ENCODE measurements at places on chromosomes 13 and 19. TPM values are rescaled to one million over a fixed set of nuclear protein-coding genes. Genes with fewer than 3 reads are reported as not detected.

GTF3A gene
- 46.6 TPM for total RNA-seq

CLEC17A gene
- 0.09 TPM for total RNA-seq

TEX26 gene
- not detected for total RNA-seq

ALOX5AP gene
- total RNA-seq: not detected

COX6B2 gene
- total RNA-seq: not detected

NPAS1 gene
- total RNA-seq: 0.49 TPM

ZNF649 gene
- total RNA-seq: 9.9 TPM

STAP2 gene
- 7.5 TPM for total RNA-seq

FFAR2 gene
- total RNA-seq: not detected

CCDC70 gene
- total RNA-seq: not detected

GPR18 gene
- not detected for total RNA-seq

EFNA2 gene
- not detected for total RNA-seq

BRCA2 gene
- total RNA-seq: 23.1 TPM

LRG1 gene
- not detected for total RNA-seq

CD22 gene
- total RNA-seq: not detected

JSRP1 gene
- 0.27 TPM for total RNA-seq

MED25 gene
- total RNA-seq: 19.4 TPM

ARHGAP33 gene
- total RNA-seq: 5.3 TPM

ZNF709 gene
- total RNA-seq: 1.4 TPM

ZNF584 gene
- total RNA-seq: 17.1 TPM

CD33 gene
- total RNA-seq: not detected

CADM4 gene
- total RNA-seq: 0.27 TPM

LYL1 gene
- 1.4 TPM for total RNA-seq

PALM3 gene
- total RNA-seq: not detected

SPC24 gene
- 8.9 TPM for total RNA-seq

HPN gene
- total RNA-seq: not detected

CUL4A gene
- 58.1 TPM for total RNA-seq

DCT gene
- under 0.01 TPM for total RNA-seq

SULT2A1 gene
- not detected for total RNA-seq

SHISA7 gene
- total RNA-seq: not detected

GAPDHS gene
- not detected for total RNA-seq

TPP2 gene
- total RNA-seq: 148 TPM

ZNF677 gene
- total RNA-seq: 37.9 TPM

ZNF540 gene
- total RNA-seq: 0.36 TPM

ANKRD24 gene
- 0.99 TPM for total RNA-seq

ZNF99 gene
- total RNA-seq: not detected

RYR1 gene
- total RNA-seq: under 0.01 TPM

CYP4F3 gene
- total RNA-seq: not detected

DIAPH3 gene
- total RNA-seq: 40.9 TPM

SLC46A3 gene
- total RNA-seq: 3.4 TPM

KCNC3 gene
- total RNA-seq: not detected

RPS16 gene
- 148 TPM for total RNA-seq

ZNF667 gene
- 8.9 TPM for total RNA-seq

CLEC11A gene
- total RNA-seq: 21.8 TPM

GNA15 gene
- total RNA-seq: not detected

C3 gene
- 93.5 TPM for total RNA-seq

NCAN gene
- total RNA-seq: not detected

SHC2 gene
- 3.3 TPM for total RNA-seq

GRK1 gene
- total RNA-seq: not detected

CATSPERD gene
- total RNA-seq: not detected

All from fibroblast of the aortic adventitia (primary cell).